ENCODE measurements at places on chromosomes 4 and X.

- no peak for DNase-seq
Observed at GRCh38 chrX:134020910-134021309, 35.5 kb upstream of the GPC3 start.

- DNase-seq, result peak; percentile 19
Observed at GRCh38 chr4:1183985-1184773, 11.8 kb upstream of the SPON2 start.

DNA sequence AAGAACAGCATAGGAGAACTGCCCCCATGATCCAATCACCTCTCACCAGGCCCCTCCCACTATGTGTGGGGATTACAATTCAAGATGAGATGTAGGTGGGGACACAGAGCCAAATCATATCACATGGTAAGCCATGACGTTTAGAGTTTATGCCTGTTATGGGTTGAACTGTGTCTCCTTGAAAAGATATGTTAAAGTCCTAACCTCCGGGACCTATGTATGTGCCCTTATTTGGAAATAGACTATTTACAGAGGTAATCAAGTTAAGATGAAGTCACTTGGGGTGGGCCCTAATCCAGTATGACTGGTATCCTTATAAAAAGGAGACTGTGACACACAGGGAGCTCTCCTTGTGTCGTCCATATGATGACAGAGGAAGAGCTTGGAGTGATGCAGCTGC is 25.2 kb upstream of the SLC2A9 start:
- DNase-seq, result no peak

GRCh38 chr4:21470535-21470934 is 478.0 kb downstream of the KCNIP4 start:
- no peak for DNase-seq

GRCh38 chr4:90580326-90580725 is 453.1 kb downstream of the CCSER1 start:
- no peak for DNase-seq

- DNase-seq, result no peak
Observed at GRCh38 chrX:15643786-15644559, 20.6 kb downstream of the CLTRN start.

GRCh38 chrX:126985981-126986380 is 166.5 kb downstream of the PRR32 start:
- DNase-seq, result no peak

GRCh38 chr4:89294573-89295269 is 12.9 kb downstream of the GPRIN3 start:
- DNase-seq, result no peak

DNA sequence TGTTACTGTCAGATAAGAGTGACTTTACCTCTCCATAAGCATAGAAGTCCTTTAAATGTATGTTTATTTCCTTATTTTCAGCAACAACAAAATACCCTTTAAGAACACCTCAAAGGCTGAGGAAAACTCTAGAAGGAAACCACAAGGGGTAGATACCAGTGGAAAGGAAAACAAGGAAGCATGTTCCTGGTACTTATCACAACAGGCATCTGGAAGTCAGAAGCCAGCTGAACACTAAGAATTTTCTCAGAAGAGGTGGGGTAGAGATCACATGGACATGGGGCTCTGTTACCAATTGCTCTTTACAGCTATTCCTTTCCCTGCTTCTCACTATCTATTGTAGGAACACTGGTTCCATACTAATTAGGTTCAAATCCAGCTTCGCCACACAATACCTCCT is 51.5 kb upstream of the BEND2 start:
- DNase-seq, result no peak

DNA sequence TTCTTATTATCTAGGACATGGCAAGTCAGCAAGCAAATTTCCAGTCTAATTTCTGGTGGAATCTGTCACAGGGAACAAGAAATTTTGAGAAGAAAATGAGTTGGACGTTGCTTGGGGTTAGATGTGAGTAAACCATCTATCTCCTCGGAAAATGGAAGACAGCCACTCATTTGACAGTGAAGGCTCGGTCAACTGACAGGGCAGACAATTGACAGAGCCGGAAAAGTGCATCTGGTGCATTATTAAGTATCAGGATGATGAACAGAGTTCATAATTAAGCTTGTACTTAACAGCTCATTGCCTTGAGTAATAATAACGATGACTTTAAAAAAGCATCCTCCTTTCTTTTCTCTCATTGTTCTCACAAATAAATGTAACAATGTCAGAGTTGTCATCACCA is 168.4 kb downstream of the MAD2L1 start:
- DNase-seq, result no peak

GRCh38 chrX:70171624-70172023 is 5.7 kb upstream of the DGAT2L6 start:
- DNase-seq, result no peak

DNA sequence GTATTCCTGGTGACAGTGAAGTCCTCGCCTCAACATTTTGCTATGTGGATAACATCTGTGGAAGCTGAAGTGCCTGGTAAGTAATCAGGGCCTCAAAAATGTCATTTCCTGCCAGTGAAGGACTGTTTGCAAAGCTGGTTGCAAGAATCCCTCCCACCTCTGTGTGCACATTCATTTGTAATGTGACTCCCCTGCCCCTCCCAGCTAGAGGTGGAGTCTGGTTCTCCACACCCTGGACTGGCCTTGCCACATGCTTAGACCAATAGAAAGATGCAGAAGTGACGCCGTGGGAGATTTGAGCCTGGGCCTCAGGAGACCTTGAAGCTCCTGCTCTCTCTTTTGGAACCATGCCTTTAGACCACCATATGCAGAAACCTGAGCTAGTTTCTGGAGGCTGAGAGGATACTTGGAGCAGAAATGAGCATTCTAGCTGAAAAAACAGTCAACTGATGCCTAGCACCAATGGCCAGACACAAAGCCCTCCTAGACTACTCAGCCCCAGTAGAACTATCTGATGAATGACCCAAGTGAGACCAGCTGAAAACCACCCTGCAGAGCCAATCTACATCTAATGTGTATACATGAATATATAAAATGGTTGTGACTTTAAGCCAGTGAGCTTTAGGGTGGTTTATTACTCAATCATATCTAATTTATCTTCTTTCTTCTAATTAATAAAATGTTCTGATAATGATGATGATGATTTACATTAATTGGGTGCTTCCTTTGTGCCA is 47.8 kb upstream of the CRMP1 start:
- DNase-seq, result no peak

- no peak for DNase-seq
Observed at GRCh38 chr4:146255463-146255862, 41.1 kb downstream of the REELD1 start.

GRCh38 chrX:22730542-22730941 is 269.2 kb upstream of the DDX53 start:
- DNase-seq, result no peak

- DNase-seq, result no peak
Observed at GRCh38 chr4:116724249-116724648, 361.1 kb downstream of the TRAM1L1 start.

DNA sequence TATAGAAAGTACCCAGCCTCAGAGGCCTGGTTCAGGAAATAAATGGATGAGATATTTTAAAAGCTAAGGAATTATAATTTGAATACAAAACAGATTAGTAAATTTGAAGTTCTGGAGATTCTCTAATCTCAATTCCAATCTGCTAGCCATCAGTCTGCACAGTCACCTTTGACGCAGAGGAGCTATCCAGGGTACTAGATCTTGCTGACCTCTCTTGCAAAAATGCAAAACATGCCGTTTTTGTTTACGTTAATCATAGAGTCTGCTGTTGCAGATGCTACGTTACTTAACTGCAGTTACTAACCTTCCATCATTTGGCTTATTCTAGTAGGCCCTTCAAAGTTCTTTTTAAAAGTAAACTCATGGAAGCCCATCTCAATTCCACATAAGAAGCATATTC is 10.4 kb downstream of the CCSER1 start:
- DNase-seq, result no peak

DNA sequence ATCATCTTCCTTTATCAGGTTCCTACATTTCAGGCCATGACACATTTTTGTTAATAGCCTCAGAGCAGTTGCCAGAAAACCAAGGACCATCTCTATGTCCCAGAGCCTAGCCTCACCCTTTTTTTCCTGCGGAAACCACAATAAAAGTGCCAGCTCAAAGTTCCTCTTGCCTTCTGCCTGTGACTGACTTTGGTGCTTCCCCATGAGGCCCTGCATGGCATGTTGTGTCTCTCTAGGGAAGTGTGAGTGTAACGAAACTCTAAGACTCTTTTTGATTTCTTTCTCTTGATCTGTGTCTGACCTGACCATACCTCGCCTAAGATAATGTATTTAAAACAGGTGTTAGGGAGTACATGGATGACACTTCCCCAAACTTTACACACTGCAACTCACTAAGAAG is 642.3 kb upstream of the BOD1L1 start:
- DNase-seq, result no peak

GRCh38 chr4:44916411-44916810 is 190.1 kb upstream of the GNPDA2 start:
- no peak for DNase-seq

- DNase-seq, result no peak
Observed at GRCh38 chrX:107845625-107846024, 20.0 kb downstream of the MID2 start.

DNA sequence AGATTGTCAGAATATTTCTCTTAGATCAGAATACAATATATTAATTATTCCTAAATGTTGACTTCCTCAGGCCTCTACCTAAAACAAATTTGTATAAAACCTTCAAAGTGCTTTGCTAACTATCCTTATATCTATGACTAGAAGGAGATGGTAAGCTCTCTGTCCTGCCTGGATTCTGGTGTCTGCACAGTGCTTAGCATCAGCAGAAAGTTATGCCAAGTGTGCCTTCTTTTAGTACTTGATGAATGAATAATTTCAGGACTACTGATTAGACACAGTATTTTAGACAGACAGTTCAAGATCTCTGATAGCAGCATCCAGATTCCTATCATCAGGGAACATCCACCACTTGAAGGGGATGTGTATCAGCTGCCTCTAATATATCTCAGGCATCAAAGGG is 242.4 kb upstream of the TLL1 start:
- DNase-seq, result no peak

GRCh38 chrX:5724123-5724522 is 504.5 kb downstream of the NLGN4X start:
- no peak for DNase-seq

DNA sequence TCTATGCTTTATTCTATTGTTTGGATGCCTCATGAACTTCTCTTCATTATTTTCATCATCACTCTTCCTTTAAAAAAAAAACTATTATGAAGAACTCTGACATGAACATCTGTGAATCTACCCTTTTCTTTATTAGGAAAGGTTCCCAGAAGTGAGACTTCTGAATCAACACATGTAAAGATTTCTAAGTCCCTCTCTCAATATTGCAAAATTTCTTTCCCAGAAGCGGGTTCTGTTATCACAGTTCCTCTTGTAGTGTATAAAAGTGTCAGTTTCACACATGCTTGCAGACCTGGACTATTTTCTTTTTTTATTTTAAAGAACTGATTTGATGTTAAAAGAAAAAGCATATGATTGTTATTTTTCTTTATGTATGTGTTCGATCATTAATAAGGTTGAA is 330.8 kb upstream of the KLF3 start:
- DNase-seq, result no peak

DNA sequence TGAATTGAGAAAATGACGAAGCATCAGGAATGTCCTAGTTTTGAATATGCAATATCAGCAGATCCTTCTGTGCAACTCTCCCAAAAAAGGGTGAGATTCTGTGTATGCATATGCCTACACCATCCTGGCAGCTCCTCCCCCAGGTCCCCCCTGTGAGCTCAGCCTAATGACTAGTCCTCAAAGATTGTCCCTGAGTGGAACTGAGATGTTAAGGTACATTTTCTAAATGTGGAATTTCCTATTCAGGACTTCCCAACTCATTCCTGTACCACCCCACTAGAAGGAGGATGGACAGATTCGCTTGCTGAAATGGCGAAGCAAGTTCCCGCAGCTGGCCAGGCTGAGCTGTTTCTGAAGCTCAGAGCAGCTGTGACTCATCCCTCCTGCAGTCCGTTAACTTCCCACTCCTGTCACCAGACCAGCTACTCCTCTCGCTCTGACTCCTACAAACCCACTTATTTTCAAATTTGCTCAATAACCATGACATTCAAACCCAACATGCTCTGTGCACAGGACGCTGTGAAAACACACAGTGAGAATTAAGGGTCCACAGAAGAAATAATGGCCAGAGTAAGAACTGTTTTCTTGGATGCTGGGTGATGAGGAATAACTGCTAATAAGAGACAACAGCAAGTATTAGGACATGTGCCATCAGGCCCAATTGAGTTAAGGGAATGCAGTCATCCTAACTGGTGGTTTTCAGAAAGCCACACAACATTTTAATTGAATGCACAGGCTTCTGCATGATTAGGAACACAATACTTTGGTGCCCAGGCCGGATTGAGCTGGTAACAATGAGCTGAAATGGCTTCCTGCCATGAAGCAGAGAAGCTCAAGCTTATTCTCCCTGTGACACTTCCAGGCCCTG is 40.0 kb upstream of the IRF2 start:
- DNase-seq, result peak; percentile 71

DNA sequence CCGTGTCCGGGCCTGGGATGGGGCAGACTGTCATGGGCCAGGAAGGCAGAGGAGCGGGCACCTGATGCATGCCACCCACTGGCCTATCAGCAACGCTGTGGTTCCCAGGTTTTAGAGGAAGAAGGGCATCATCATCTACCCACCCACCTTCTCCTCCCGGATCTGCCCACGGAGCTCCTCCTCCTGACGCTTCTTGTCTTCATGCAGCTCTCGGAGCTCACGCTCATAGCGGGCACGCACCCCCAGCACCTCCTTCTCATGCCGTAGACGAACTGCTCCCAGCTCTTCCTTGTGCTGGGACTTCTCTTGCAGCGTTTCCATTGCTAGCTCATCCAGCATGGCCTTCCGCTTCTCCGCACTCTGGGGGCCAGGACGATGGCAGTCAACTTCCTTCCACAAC is 11.4 kb upstream of the KCND1 start:
- no peak for DNase-seq

DNA sequence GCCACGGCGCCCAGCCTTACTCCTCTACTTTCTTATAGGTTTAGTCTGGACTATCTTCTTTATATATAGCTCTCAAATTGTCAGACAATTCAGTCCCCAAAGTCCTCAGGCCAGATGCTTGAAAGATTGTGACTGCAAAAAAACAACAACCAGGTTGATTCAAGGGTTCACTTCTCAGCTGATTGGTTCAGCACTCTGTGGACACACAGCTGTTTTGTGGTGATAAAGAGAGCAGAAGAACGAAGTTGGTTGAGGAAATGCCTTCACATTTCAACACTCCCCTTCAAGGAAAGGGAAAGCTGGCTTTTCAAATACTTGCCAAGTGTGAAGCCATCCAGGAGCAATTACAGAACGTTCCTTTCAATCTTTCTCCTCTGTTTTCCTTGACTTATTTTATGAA is 166.8 kb downstream of the SHROOM3 start:
- DNase-seq, result no peak

GRCh38 chr4:111120191-111120590 is 497.3 kb upstream of the PITX2 start:
- DNase-seq, result no peak

- DNase-seq, result no peak
Observed at GRCh38 chr4:159926871-159927270, 824.0 kb downstream of the RAPGEF2 start.

GRCh38 chrX:148867596-148867995 is 367.2 kb downstream of the AFF2 start:
- no peak for DNase-seq

- no peak for DNase-seq
Observed at GRCh38 chr4:5963611-5964010, 54.6 kb downstream of the C4orf50 start.

- DNase-seq, result peak; percentile 56
Observed at GRCh38 chr4:7872264-7872771, 67.3 kb downstream of the AFAP1 start.
